Activated CD4-positive, alpha-beta T cell treated with anti-CD3 and anti-CD28 coated beads for 36 hours (primary cell): ENCODE measurements at places on chromosomes 1 and 21. TPM values are rescaled to one million over a fixed set of nuclear protein-coding genes. Genes with fewer than 3 reads are reported as not detected.

DNA sequence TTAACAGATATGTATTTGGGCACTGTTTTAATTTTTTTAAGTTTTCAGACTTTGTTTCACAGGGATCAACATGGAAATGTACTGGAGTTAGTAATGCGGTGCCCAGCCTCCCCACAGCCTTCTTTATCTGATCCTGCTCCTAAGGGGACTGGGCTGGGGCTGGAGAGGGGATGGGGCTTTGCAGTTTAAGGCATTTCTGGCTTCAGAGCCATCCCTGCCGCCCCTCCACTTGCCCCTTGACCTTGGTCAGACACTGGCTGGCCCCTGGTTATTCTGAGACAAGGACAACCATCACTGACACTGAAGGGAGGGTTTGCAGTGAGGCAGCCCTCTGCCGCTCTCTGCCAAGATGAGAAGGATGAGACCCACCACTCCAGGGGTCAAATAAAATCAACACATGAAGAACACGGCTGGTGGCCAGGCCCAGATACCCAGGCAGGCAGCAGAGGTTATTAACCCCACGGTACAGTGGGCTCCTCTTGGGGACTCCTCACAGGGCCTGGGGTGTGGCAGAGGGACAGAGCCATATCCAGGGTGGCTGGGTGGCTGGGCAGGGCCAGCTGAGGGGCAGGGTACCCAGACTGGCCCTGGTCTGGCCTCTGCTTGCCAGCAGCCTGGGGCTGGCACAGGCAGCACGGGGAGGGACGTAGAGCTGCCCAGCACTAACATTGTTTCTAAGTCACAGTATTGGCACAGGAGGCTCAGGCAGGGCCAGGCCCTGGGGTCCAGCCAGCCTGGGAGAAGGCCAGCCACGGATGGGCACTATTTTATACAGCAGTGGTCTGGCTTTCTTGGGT, 7.2 kb upstream of the UBE2U start:
- no peak for DNase-seq

DNA sequence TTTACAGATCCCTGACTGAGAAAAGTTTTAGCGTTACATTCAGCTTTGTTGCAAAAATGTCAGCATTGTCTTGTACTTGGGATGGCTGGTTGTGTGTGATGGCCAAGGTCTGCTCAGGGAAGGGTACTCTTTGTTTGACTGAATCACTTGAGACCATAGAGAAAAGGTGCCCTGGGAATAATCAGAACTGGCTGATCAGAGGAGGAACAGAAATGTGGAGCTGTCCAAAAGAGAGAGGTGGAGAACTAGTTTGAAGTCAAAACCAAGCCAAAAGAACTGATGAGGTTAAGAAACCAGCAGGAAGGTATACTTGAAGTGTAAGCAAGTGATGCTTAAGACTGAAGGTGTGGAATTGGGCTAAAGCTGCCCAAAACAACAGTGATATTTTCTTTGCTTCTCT, 107.6 kb upstream of the LYPLAL1 start:
- DNase-seq = no peak

GRCh38 chr1:98384461-98385141, 276.9 kb upstream of the SNX7 start:
- DNase-seq = no peak

DNA sequence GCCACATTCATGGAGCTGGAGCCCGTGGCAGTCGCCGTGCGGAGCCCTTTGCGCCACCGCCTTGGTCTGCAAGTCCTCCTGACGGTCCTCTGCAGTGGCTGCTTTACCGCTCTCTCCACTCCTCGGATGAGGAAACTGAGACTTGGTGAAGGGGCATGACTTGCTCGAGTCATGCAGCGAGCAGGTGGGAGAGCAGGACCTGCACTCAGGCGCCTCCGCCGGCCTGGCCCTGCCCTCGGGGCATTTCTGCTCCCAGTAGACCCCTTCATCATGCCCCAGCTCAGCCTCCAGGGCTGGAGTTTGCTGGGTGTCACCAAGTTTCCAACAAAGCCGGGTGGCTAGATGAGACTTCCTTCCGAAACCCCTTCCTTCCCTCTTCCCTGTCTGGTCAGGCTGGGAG, 100.0 kb upstream of the TARDBP start:
- DNase-seq = no peak

Gene F5
- 49.8 TPM for total RNA-seq

Gene MTX1
- total RNA-seq = 52.8 TPM

- DNase-seq = peak; percentile 82
These were observed 37.1 kb upstream of the ARHGEF10L start for GRCh38 chr1:17502326-17502778.

Gene THEMIS2
- total RNA-seq = 14.2 TPM

Gene MUTYH
- total RNA-seq = 53.7 TPM

Gene DCST1
- not detected for total RNA-seq

GRCh38 chr1:17979815-17980214, 127.8 kb upstream of the IGSF21 start:
- DNase-seq = no peak

Gene SELL
- total RNA-seq = 262 TPM

Gene RCC2
- 107 TPM for total RNA-seq

GRCh38 chr1:2334883-2335534, 56.3 kb downstream of the MORN1 start:
- no peak for DNase-seq

DNA sequence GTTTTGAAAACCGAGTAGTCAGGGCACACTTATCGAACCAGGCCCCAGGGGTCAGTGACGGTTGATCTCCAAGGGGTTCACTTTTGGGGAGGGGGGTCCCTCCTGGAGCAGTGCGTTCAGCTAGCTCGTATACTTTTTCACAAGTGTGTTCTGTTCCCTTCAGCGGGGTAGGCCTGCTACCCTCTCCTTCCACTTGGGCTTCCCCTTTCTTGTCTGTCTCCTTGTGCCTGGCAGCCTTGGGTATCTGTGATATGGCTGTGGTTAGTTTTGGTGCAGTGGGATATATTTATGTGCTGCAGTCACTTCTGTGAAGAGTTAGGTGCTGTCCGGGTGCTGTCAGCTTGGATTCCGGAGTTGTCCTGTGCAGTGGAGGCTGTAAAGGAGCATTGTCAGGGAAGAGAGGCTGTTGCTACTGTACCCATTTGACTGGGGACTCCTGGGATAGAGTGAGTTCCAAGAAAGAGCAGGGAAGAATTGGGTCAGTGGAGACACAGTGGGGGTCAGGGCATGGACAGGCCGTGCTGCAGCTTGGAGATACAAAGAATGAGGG, 29.7 kb downstream of the ADARB1 start:
- no peak for DNase-seq

- DNase-seq = no peak
These were observed 15.7 kb upstream of the MX2 start for GRCh38 chr21:41345934-41346685.

GRCh38 chr1:24720152-24720551, 25.1 kb upstream of the CLIC4 start:
- no peak for DNase-seq
